ENCODE measurements at places on chromosomes 12 and 14.

- DNase-seq = no peak
Observed at GRCh38 chr12:103884316-103884715, 43.3 kb upstream of the NT5DC3 start.

DNA sequence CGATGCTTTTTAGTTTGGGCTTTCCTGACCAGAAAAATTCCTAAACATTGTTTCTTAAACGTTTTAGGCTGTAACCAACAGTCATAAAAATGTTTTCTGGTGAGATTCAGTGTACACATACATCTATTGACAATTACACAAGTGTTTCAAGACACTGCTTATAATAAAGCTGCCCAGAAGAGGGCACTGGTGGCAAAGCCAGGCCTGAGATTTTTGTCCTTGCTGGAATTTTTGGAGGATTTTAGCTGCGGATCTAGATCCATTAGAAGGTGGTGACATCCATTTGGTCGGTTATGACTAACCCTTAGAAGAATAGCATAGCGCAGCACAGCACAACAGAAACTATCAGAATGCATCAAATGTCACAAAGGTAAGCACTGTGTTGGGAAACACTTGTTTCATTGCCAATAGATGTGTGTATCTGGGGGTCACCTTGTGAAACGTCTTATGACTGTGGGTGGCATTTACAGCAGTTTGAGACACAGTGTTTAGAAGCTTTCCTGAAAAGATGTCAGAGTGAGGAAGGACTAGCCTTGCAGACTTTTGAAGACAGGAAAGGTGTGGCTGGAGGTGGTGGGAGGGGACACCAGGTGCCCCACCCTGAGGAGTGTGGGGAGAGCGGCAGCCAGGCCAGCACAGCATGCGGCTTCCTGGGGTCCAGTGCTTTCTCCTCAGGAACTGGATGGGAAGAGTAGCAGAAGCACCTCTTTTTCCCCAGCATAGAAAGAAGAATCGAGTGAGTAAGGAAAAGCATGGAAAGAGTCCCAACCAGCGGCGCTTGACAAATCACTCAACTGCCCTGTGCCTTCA, 54.7 kb upstream of the FKBP4 start:
- no peak for DNase-seq

- no peak for DNase-seq
Observed at GRCh38 chr12:90510948-90511347, 444.0 kb downstream of the CCER1 start.

- DNase-seq = no peak
Observed at GRCh38 chr12:102479099-102479885, 1.1 kb downstream of the IGF1 start.

GRCh38 chr14:93234798-93235197, 27.7 kb downstream of the UBR7 start:
- DNase-seq = no peak

GRCh38 chr12:130552483-130552996, 163.6 kb downstream of the RIMBP2 start:
- no peak for DNase-seq

DNA sequence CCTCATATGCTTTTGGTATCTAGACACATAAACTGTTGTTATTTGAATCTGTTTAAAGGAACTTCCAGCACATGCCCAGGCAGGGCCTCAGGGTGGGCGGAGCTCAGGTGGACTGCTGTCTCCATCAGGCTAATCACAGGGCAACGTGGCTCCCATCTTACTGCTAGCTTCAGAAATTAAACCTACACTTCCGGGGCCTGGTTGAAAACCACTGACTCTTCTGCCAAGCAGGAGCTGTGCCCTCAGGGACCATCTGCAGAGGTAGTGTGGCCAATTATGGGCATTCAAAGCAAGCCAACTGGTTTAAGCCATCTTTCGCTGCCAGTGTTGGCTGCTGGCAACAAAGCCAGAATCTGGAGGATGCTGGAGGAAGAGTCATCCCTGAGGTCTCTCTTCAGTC, 97.5 kb downstream of the TMX1 start:
- DNase-seq = no peak

GRCh38 chr14:77707355-77707723, 484 bp downstream of the ALKBH1 start:
- peak; percentile 66 for DNase-seq

- peak; percentile 57 for DNase-seq
Observed at GRCh38 chr12:121838126-121838525, 20.5 kb downstream of the HPD start.

GRCh38 chr14:90717916-90718315, 98.3 kb downstream of the TTC7B start:
- DNase-seq = no peak

- no peak for DNase-seq
Observed at GRCh38 chr12:49536526-49537071, 2.2 kb upstream of the KCNH3 start.

- DNase-seq = peak; percentile 70
Observed at GRCh38 chr12:93223440-93224426, 154.0 kb upstream of the NUDT4 start.

DNA sequence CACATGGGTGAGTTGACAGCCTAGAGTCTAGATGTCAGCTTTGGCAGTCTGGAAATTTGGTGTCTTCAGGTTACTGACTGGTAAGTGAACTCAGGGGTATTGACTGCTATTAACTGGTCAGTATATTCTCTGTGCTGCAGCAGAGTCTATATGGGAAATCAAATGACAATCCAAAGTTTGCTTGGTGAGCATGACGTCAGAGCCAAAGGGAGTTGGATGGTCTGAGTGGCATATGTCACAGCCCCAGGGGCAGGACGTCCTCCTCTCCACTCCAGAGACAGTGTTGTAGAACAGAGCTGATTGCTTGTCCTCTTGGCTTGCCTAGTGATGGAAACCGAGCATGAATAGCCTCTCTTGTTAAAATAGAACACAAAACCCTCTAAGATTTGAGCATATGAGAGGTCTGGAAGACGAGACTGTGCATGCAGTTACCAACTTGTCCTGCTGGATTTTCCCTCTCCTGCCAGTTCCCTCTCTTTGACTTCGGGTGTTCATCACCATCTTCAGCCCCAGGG, 3.3 kb upstream of the TBC1D30 start:
- no peak for DNase-seq

- no peak for DNase-seq
Observed at GRCh38 chr14:88505621-88506020, 49.2 kb downstream of the PTPN21 start.

DNA sequence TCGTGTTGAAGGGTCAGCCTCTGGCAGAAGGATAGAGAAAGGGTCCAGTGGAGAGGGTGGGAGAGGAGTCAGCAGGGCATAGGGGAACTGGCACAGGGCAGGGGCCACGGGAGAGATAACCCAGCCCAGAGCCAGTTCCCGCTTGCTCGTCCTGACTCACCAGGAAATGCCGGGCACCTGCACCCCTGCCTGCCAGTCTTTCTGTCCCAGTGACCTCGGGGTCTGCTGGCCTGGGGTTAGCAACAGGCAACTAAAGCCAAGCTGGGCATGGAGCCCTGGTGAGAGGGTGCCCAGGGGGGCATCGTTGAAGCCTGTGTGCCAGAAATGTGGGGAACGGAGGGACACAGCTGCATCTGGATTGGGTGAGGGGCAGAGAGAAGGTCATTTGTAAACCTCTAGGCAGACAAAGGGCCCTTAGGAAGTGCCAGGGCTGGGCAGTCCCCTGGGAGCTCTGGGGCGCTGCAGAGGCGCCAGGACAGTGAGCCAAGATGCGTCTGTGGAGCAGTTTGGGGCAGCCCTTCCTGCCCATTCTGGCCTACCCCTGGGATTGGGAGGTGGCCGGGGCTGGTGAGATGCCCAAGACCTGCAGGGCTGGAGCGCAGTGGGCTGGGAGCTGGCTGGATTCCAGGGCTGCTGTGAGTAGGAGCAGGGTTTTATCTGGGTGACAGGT, 5.5 kb downstream of the TNFAIP2 start:
- no peak for DNase-seq

DNA sequence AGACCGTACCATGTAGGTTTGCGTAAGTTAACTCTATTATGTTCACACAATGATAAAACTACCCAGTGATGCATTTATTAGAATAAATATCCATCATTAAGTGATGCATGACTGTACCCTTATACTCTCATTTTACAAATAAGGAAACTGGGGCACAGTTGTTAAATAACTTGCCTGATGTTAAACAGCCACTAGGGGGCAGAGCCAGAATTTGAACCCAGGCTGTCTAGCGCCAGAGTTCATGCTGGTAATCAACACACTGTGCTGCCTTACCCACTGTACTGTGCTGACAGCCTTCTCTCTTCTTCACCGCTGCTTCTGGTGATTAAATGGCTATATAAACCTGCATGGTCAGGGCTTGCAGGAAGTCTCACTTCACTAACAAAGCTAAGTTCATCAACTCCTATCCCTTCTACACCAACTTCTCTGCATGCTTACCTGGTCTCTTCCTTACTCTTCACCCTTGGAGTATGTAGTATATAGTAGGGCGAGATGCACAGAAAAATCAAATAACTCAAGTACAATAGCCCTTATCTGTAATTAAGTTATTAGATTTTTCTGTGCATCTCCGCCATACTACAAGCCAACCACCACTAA, 43.6 kb upstream of the APPL2 start:
- DNase-seq = peak; percentile 35

GRCh38 chr14:90536092-90536491, 139.3 kb downstream of the CALM1 start:
- DNase-seq = no peak

GRCh38 chr12:94318181-94318580, 141.5 kb downstream of the CEP83 start:
- DNase-seq = no peak

DNA sequence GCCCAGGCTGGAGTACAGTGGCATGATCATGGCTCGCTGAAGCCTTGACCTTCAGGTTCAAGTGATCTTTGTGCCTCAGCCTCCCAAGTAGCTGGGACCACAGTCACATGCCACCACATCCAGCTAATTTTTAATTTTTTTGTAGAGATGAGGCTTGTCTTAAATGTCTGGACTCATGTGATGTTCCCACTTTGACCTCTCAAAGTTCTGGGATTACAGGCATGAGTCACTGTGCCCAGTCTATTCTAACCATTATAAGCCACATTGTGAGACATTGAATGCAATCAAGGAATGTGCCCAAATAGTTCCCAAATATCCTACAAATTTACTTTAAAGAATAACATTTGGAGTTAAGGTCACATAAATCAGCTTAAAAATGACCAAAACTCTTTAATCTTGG, 130.7 kb upstream of the ARID2 start:
- no peak for DNase-seq

GRCh38 chr14:91207008-91207407, 37.5 kb downstream of the GPR68 start:
- DNase-seq = no peak

- DNase-seq = no peak
Observed at GRCh38 chr12:75868501-75868900, 163.1 kb downstream of the PHLDA1 start.

DNA sequence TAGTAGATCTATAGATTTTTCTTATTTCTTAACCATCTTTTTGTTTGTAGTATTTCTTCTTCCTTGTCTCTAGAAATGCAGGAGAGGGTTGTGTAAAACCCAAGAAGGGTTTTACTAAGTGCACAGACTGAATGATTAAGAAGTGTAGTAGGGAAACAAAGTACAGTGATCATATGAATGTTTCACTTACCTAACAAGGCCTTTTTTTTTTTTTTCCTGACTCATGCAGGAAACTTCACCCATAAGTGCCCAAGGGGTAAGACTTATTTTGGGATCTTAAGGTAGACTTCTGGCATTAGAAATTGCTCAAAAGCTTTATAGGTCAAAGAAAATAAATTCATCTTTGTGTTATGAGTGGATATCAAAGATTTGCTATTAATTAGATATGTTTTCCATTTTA, 10.2 kb downstream of the SCN8A start:
- DNase-seq = no peak

DNA sequence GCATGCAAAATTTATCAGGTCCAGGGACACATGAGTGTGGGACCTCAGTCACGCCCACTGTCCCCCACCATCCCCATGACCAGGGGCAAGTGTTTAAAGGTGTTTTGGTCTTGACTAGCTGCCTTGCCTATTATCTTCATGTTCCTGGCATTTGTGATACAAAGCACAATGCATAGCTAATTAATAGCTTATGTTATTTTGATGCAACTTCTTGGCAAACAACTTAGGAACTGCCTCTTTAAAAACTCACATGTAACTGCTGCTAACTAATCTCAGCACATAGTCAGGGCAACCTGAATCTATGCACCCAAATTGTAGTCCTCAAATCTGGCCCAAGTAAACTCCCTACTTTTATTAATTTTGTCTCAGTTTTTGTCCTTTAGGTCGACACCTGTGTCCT, 7.4 kb upstream of the OR6J1 start:
- no peak for DNase-seq

DNA sequence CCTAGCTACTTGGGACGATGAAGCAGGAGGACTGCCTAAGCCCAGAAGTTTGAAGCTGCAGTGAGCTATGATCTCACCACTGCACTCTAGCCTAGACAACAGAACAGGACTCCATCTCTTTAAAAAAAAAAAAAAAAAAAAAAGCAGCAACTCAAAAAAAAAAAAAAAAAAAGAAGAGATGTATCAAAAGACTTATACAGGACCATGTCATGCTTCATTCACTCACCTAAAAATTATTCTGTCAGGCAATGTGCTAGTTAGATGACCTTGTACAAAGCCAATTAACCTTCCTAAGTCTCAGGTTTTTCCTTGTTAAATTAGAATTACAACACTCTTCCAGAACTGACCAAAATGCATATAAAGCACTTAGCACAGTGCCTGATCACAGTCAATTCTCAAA, 50.9 kb downstream of the BAZ1A start:
- no peak for DNase-seq

GRCh38 chr14:103626146-103626850, 2.7 kb upstream of the KLC1 start:
- no peak for DNase-seq

DNA sequence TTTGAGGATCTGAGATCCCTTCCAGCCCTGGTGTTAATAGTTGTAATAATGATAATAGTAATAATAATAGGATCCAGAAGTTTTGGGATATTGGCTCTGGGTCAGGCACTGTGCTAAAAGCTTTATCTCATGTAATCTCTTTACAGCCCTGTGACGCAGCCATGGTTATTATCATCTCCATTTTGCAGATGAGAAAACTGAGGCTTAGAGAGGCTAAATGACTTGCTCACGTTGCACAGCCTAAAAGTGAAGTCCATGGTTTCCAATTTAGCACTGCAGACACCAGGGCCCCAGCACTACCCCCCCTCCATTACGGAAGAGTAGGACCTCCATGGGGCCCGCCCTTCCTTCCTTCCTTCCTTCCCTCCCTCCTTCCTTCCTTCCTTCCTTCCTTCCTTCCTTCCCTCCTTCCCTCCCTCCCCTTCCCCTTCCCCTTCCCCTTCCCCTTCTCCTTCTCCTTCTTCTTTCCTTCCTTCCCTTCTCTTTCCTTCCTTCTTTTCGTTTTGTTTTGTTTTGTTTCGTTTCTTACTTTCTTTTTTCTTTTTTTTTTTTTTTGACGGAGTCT, 14.9 kb upstream of the COX6A1 start:
- no peak for DNase-seq

GRCh38 chr14:100841066-100841760, 15.3 kb downstream of the MEG3 start:
- DNase-seq = no peak
